Chondrocyte (in vitro differentiated cells): ENCODE measurements at places on chromosomes 1 and 21. TPM values are rescaled to one million over a fixed set of nuclear protein-coding genes. Genes with fewer than 3 reads are reported as not detected.

- DNase-seq, result no peak
- H3K36me3 ChIP-seq, result no peaks in the 10 kb centered on the region
- no peak overlapping the region for H3K4me3 ChIP-seq
- no peaks in the 10 kb centered on the region for H3K27me3 ChIP-seq
- H3K4me1 ChIP-seq, result peaks cover 38% of the 10 kb centered on the region
These were observed 19.1 kb upstream of the NRDC start for GRCh38 chr1:51897699-51898031.

DNA sequence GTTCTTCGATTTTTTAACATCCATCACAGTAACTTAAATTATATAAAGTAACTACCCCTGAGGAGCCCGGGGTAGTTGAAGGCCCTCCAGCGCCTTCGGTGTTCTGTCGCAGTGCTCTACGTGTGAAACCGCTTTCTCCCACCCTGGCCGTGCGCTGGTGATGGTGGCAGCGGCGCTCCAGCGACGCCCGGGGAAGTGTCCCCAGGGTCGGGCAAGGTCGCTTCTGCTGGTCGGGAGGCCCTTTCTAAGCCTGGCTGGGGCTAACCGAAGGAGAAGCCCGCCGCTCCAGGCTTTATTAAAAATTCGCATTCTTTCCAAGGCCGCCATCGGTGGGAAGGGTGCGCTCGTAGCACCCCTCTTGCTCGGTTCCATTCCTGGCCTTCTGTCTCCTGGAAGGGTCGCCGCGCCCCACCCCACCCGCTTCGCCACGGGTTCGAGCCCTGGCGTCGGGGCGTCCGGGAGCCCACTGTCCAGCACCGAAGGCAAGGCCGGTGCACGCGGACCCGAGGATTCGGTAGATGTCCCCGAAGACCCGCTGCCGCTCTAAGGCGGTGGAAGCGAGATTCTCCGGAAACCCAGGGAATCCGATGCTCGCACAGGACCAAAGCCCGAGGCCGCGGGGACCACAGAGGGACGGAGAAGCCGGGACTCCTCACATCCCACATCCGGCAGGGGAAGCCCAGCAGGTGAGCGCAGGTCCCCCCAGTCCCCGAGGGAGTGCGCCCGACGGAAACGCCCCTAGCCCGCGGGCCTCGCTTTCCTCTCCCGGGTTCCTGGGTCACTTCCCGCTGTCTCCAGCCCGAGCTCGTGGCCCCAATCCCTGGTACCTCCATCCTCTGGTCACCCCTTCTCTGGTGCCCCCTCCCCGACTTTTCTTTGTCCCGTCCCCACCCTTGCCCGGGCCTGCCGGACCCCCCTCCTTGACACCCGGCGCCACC is 685 bp upstream of the RIPPLY3 start:
- no peaks in the 10 kb centered on the region for H3K36me3 ChIP-seq
- H3K4me3 ChIP-seq, result peak overlapping the region; percentile 64
- no peak for DNase-seq
- peaks cover 7% of the 10 kb centered on the region for H3K4me1 ChIP-seq
- no peaks in the 10 kb centered on the region for H3K27me3 ChIP-seq
- no peak overlapping the region for H3K27ac ChIP-seq

- no peak overlapping the region for H3K4me3 ChIP-seq
- H3K27ac ChIP-seq, result no peak overlapping the region
- DNase-seq, result no peak
- H3K4me1 ChIP-seq, result no peaks in the 10 kb centered on the region
- H3K27me3 ChIP-seq, result peaks cover 5% of the 10 kb centered on the region
These were observed 56.4 kb downstream of the WDR3 start for GRCh38 chr1:117985973-117986372.

DNA sequence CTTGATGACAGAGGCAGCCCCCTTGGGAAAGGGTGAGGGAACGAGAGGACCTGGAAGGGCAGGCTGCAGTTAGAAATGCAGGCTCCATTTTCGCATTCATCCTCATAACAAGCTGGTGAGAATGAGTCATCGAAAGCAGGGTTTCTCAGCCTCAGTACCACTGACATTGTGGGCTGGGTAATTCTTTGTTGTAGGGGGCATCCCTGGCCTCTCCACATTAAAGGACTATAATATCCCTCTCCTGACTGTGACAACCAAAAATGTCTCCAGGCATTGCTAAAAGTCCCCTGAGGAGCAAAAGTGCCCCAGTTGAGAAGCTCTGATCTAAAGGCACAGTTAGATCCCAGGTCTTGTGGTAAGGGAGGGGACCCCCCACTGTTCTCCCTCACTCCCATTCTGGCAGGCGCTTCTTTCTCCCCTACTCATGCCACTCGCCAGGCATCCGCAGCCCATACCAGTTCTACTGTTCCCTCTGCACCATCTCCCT is 20.4 kb downstream of the KCNN3 start:
- no peak overlapping the region for H3K27ac ChIP-seq
- H3K27me3 ChIP-seq, result peaks cover 2% of the 10 kb centered on the region
- H3K4me3 ChIP-seq, result no peak overlapping the region
- no peak for DNase-seq
- peaks cover 16% of the 10 kb centered on the region for H3K4me1 ChIP-seq

GRCh38 chr1:219373616-219373935 is 199.9 kb downstream of the LYPLAL1 start:
- H3K27me3 ChIP-seq, result no peaks in the 10 kb centered on the region
- DNase-seq, result no peak
- H3K36me3 ChIP-seq, result no peaks in the 10 kb centered on the region
- H3K4me3 ChIP-seq, result no peak overlapping the region

GRCh38 chr1:201089596-201089995 is 22.6 kb downstream of the CACNA1S start:
- H3K4me1 ChIP-seq, result peaks cover 26% of the 10 kb centered on the region
- H3K27me3 ChIP-seq, result peaks cover 2% of the 10 kb centered on the region
- DNase-seq, result no peak
- no peak overlapping the region for H3K4me3 ChIP-seq

DNA sequence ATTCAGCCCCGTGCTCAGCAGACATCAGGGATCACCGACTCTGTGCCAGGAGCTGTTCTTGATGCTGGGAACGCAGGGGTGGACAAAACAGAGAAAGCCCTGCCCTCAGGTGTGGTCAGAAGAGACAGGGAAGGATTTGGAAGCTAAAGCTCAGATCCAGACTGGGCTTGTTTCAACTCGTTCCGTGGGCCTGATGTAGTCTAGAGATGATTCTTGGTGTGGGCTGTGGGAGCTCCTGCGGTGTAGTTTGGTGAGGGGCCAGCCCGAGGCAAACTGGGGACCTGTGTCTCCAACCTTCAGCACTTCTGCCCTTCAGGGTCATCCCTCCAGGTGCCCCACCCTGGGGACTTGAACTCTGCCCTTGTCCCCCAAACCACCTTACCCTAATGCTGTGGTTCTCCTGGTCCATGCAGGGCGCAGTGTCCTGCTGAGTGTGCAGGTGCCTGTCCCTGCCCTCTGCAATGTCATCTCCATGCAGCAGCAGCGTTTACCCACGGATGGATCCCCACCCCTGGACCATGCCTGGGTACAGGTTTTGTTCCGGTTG is 17.3 kb upstream of the ABCG1 start:
- peaks cover 6% of the 10 kb centered on the region for H3K36me3 ChIP-seq
- H3K27ac ChIP-seq, result no peak overlapping the region
- peaks cover 3% of the 10 kb centered on the region for H3K27me3 ChIP-seq

GRCh38 chr1:203082571-203083462 is 3.0 kb downstream of the MYOG start:
- peaks cover 11% of the 10 kb centered on the region for H3K36me3 ChIP-seq
- no peak overlapping the region for H3K4me3 ChIP-seq
- no peak overlapping the region for H3K27ac ChIP-seq
- peaks cover 30% of the 10 kb centered on the region for H3K27me3 ChIP-seq

DNA sequence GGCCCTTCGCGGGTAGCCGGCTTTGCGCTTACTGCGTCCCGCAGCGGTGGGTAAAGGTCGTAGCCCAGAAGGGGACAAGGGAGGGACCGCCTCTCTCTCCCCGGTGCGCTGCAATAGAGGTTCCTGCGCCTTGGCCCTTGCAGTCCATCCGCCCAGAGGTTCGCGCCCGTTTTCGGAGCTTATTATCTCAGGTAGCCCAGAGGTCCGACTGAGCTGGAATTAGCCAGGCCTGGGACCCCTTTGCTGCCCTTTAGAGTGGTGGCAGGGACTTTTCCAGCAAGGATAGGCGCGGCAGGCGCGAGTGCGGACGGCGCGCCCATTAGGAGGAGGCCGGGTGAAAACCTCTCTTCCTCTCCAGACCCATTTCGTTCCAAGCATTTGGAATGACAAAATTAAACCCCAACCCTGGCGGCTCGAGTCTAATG is 5.0 kb downstream of the LHX4 start:
- H3K4me3 ChIP-seq, result no peak overlapping the region
- peak; percentile 76 for DNase-seq
- H3K27me3 ChIP-seq, result peaks cover 77% of the 10 kb centered on the region
- peaks cover 24% of the 10 kb centered on the region for H3K4me1 ChIP-seq
- no peaks in the 10 kb centered on the region for H3K36me3 ChIP-seq

- H3K4me1 ChIP-seq, result peaks cover 34% of the 10 kb centered on the region
- peaks cover 3% of the 10 kb centered on the region for H3K36me3 ChIP-seq
- H3K4me3 ChIP-seq, result no peak overlapping the region
- DNase-seq, result no peak
- H3K27me3 ChIP-seq, result no peaks in the 10 kb centered on the region
- peak overlapping the region; percentile 49 for H3K27ac ChIP-seq
These were observed 43.6 kb downstream of the GNB1 start for GRCh38 chr1:1847061-1847850.

GRCh38 chr1:85465099-85465785 is at the start of gene DDAH1:
TSS of gene DDAH1 (minus strand) at chr1:85465159. CDS start at chr1:85465045, 114 bp downstream.
- DNase-seq, result peak; percentile 91
- no peaks in the 10 kb centered on the region for H3K27me3 ChIP-seq
- H3K4me3 ChIP-seq, result peak within 1 kb of the TSS; percentile 86
- H3K36me3 ChIP-seq, result peaks cover 5% of the 10 kb centered on the region
- H3K27ac ChIP-seq, result peak within 1 kb of the TSS; percentile 91
- H3K4me1 ChIP-seq, result peaks cover 63% of the 10 kb centered on the region

GRCh38 chr1:214503553-214503952 is 47.8 kb downstream of the PTPN14 start:
- no peak for DNase-seq
- peaks cover 7% of the 10 kb centered on the region for H3K36me3 ChIP-seq
- no peak overlapping the region for H3K27ac ChIP-seq
- peaks cover 66% of the 10 kb centered on the region for H3K4me1 ChIP-seq

DNA sequence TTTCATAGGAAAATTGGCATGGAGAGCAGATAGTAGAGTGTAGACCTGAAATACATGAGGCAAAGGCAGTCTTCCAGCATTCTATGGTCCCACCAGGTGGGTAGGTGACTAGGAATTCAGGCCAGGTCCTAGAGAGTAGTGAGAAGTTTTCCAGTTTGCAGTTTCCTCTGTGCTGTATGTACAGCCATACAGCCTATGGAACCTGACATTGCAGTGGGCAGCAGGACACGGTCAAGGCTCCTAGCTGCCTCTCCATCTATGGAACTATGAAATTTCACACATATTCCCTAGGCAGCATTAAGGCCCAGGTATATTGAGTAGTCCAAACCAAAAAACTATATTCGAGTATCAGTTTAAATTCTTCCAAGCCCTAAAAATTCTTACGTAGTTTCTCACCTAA is 16.3 kb downstream of the POGK start:
- no peaks in the 10 kb centered on the region for H3K4me1 ChIP-seq
- DNase-seq, result no peak
- H3K4me3 ChIP-seq, result no peak overlapping the region

GRCh38 chr1:156310962-156311361 is 11.9 kb upstream of the VHLL start:
- H3K36me3 ChIP-seq, result peaks cover 40% of the 10 kb centered on the region
- DNase-seq, result no peak
- H3K27ac ChIP-seq, result no peak overlapping the region
- no peak overlapping the region for H3K4me3 ChIP-seq
- H3K27me3 ChIP-seq, result no peaks in the 10 kb centered on the region

GRCh38 chr1:38133756-38134155 is 87.2 kb upstream of the POU3F1 start:
- no peaks in the 10 kb centered on the region for H3K36me3 ChIP-seq
- no peak overlapping the region for H3K4me3 ChIP-seq
- DNase-seq, result no peak
- peaks cover 48% of the 10 kb centered on the region for H3K4me1 ChIP-seq

GRCh38 chr1:51044834-51045233 is 57.2 kb upstream of the C1orf185 start:
- H3K27ac ChIP-seq, result no peak overlapping the region
- DNase-seq, result no peak
- H3K4me1 ChIP-seq, result no peaks in the 10 kb centered on the region
- H3K27me3 ChIP-seq, result peaks cover 27% of the 10 kb centered on the region
- no peak overlapping the region for H3K4me3 ChIP-seq

DNA sequence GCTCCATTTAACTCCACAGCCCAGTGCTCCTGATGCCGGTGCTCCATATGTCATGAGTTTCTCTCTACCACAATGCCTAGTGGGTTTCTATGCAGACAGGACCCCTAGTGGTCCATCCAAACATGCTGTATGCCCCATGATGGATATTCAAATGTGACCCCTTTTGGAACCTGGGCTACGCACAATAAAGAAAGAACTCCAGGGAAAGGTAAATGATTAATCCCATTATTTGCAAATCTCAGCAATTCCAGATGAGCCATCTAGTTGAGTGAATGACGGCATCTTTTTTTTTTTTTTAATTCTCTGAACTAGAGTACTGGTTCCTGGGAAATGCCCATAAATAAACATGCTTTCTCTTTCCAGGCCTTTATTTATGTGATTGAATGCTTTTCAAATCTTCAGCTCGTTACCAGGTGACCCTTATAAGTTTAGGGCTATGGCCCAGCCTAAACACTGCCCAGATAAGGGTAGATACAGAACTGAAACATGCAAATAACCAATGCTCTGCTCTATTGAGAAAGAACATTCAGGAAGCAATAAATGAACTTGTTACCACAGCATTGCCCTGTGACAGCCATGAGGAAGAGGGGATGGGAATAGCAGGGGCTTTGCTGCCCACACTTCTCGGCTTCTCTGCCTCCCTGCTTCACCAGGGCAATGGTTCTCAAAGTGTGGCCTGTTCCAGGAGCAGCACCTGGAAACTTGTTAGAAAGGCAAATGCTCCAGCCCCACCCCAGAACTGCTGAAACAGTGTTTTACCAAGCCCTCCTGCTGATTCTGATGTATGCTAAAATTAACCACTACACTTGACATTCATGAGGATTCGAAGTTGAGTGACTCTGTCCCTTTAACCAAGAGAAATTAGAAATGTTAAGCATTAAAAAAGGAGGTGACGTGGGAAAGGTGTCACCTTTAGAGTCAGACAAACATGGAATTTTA is 151.7 kb downstream of the SEC16B start:
- H3K4me3 ChIP-seq, result no peak overlapping the region
- no peak for DNase-seq
- no peaks in the 10 kb centered on the region for H3K36me3 ChIP-seq
- H3K27ac ChIP-seq, result no peak overlapping the region
- no peaks in the 10 kb centered on the region for H3K4me1 ChIP-seq

- no peak for DNase-seq
- no peaks in the 10 kb centered on the region for H3K27me3 ChIP-seq
- H3K27ac ChIP-seq, result no peak overlapping the region
- H3K4me1 ChIP-seq, result peaks cover 26% of the 10 kb centered on the region
- peaks cover 6% of the 10 kb centered on the region for H3K36me3 ChIP-seq
These were observed 47.9 kb downstream of the AGPAT3 start for GRCh38 chr21:43912910-43913309.

- H3K27ac ChIP-seq, result no peak overlapping the region
- H3K4me3 ChIP-seq, result no peak overlapping the region
- H3K27me3 ChIP-seq, result peaks cover 20% of the 10 kb centered on the region
- peaks cover 4% of the 10 kb centered on the region for H3K36me3 ChIP-seq
- no peak for DNase-seq
These were observed 38.2 kb upstream of the PKP1 start for GRCh38 chr1:201245082-201245481.

The KANK4 gene
- 1.3 to 3.4 TPM (median 1.4 TPM) in 3 replicates for total RNA-seq

The OR2L8 gene
- total RNA-seq, result not detected in 3 replicates

The TEX38 gene
- total RNA-seq, result not detected in 3 replicates

The SPATA21 gene
- not detected in 3 replicates for total RNA-seq

The KRTAP22-2 gene
- not detected in 3 replicates for total RNA-seq

The LIN28A gene
- total RNA-seq, result not detected in 3 replicates

The MSH4 gene
- 0.20 to 0.48 TPM in 2 of 3 replicates, not detected in the other for total RNA-seq

The OR2M3 gene
- not detected in 3 replicates for total RNA-seq

The GUCA2A gene
- total RNA-seq, result not detected in 3 replicates

The TNNI3K gene
- total RNA-seq, result 0.67 to 1.0 TPM in 2 of 3 replicates, not detected in the other

The TMPRSS15 gene
- 0.97 TPM in 1 of 3 replicates, not detected in the others for total RNA-seq
